ENCODE measurements at places on chromosomes 7 and 10. TPM values are rescaled to one million over a fixed set of nuclear protein-coding genes. Genes with fewer than 3 reads are reported as not detected.

Gene UCN3
- total RNA-seq: not detected

Gene SPDYE5
- 0.22 TPM for total RNA-seq

Gene NME8
- total RNA-seq: not detected

Gene PTPRN2
- total RNA-seq: 13.2 TPM

Gene FAM149B1
- total RNA-seq: 33.8 TPM

Gene SYT15B
- total RNA-seq: 4.0 TPM

Gene UNCX
- total RNA-seq: 1.3 TPM

Gene SLIT1
- 8.2 TPM for total RNA-seq

Gene FBXW4
- total RNA-seq: 73.6 TPM

Gene USP6NL
- total RNA-seq: 35.7 TPM

Gene FRMD4A
- 103 TPM for total RNA-seq

Gene ITGA8
- 42.4 TPM for total RNA-seq

Gene FBXL13
- total RNA-seq: 10.0 TPM

Gene LRRC4
- total RNA-seq: 4.6 TPM

Gene SIRT1
- 53.9 TPM for total RNA-seq

Gene TMEM213
- total RNA-seq: not detected

Gene NSUN5
- total RNA-seq: 18.4 TPM

Gene IFIT5
- 22.2 TPM for total RNA-seq

Gene EPO
- not detected for total RNA-seq

Gene RPEL1
- total RNA-seq: not detected

Gene AOC1
- not detected for total RNA-seq

Gene PHYHIPL
- 46.2 TPM for total RNA-seq

Gene GNGT1
- 20.3 TPM for total RNA-seq

Gene DYDC2
- total RNA-seq: 2.3 TPM

Gene MKLN1
- 103 TPM for total RNA-seq

Gene ADAMTS14
- 5.2 TPM for total RNA-seq

Gene CRPPA
- 9.6 TPM for total RNA-seq

Gene PAPOLB
- total RNA-seq: 1.5 TPM

Gene CTTNBP2
- total RNA-seq: 19.7 TPM

Gene CDNF
- 3.0 TPM for total RNA-seq

Gene MYL10
- 3.8 TPM for total RNA-seq

Gene AKR1C8
- total RNA-seq: 0.27 TPM

Gene ECHDC3
- total RNA-seq: 15.7 TPM

Gene SMKR1
- total RNA-seq: 1.3 TPM

Gene BTAF1
- 106 TPM for total RNA-seq

Gene IL2RA
- total RNA-seq: 0.44 TPM

Gene UBE3C
- total RNA-seq: 100 TPM

Gene ZNF425
- 6.7 TPM for total RNA-seq

Gene JAZF1
- 29.4 TPM for total RNA-seq

Gene WIPF3
- total RNA-seq: 2.7 TPM

Gene RBP3
- total RNA-seq: 348 TPM

Gene PHKG1
- 4.7 TPM for total RNA-seq

Gene HHEX
- total RNA-seq: 2.9 TPM

Gene TSPAN33
- total RNA-seq: 6.5 TPM

Gene KCNH2
- total RNA-seq: 22.7 TPM

Gene CPVL
- 7.9 TPM for total RNA-seq

Gene IFIT1
- 17.8 TPM for total RNA-seq
